ENCODE measurements at places on chromosomes 11 and 22.
A peak's percentile ranks its signal among the peaks of the same experiment; 100 is the strongest.

DNA sequence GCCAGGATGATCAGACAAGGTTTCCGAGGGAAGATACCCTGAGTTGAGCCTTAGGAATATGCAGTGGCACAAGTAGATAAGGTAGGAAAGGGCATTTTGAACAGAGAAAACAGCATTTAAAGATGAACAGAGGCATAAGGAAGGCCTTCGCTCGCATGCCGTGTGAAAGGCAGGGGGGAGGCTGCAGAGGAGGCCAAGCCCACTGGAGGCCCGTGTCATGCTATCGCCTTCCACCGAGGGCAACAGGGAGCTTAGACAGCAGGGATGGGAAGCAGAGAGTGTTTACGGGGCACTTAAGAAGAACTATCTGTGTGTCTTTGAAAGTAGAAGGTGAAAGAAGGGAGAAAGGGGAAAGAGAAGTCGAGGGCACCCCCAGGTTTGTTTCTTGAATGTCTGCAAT, 148.3 kb downstream of the PKNOX2 start:
- no peak for DNase-seq

GRCh38 chr22:25655371-25655935, 86.5 kb upstream of the MYO18B start:
- DNase-seq: no peak

GRCh38 chr22:49488943-49489342, 338.7 kb downstream of the BRD1 start:
- no peak for DNase-seq

DNA sequence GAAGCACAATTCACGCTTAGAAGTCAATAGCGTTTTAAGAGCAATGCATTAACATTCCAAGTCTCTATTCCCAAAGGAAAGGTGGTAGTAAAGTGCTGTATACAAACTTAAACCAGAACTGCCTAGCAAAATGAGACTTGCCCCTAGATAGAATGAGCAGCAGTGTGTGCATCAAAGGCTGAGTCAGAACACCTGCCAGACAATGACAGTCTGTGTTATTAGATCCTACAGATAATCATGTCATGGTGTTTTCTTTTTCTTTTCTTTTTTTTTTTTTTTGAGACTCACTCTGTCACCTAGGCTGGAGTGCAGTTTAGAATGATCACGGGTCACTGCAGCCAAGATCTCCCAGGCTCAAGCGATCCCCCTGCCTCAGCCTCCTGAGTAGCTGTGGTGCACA, 1.6 kb downstream of the RTCB start:
- DNase-seq: no peak

DNA sequence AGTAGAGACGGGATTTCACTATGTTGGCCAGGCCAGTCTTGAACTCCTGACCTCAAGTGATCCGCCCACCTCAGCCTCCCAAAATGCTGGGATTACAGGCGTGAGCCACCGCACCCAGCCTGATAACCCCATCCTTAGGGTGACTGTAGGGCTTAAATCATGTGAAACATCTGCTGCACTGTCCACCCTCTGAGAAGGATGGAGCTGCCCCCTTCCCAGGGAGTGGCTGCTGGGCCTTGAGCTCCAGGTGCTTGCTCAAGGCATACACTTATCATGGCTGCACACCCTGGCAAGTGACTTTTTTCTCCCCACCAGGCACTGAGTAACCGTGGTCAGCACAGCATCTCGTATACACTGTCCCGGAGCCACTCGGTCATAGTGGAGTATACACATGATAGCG, 5.3 kb downstream of the PELI3 start:
- DNase-seq: no peak

- DNase-seq: no peak
Observed at GRCh38 chr22:32837803-32838202, 36.3 kb downstream of the TIMP3 start.

DNA sequence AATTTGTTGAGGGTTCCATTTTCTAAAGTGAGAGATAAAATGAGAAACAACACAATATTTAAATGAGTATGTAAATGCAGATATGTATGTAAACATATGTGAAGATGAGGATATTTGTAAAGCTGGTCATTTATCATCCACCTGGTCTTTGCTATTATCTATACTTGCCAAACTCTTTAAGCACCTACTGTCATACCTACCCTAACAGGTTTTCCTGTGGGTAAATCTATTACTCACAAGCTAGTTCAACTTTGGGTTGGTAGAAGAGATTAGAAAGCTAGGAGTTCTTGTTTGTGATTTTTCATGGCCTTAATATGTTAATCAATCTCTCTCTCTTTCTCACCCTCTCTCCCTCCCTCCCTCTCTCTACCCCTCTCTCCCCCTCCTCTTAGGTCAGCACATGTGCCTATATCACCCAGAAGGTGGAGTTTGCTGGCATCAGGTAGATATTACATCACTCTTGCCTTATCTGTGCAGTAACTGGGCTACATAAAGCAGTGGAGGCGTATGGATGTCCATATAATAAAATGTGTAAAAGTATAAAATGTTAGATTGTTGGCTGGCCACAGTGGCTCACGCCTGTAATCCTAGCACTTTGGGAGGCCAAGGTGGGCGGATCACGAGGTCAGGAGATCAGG, 14.7 kb downstream of the DEPDC5 start:
- no peak for DNase-seq

- DNase-seq: no peak
Observed at GRCh38 chr22:41782751-41783150, 17.7 kb upstream of the CCDC134 start.

GRCh38 chr11:117483372-117483771, 155.7 kb downstream of the CEP164 start:
- no peak for DNase-seq

- peak; percentile 10 for DNase-seq
Observed at GRCh38 chr11:3627291-3627690, 14.5 kb downstream of the ART5 start.

All from T1000 (cell line).